SK-MEL-5 (cell line): ENCODE measurements at places on chromosomes 3 and 15.

DNA sequence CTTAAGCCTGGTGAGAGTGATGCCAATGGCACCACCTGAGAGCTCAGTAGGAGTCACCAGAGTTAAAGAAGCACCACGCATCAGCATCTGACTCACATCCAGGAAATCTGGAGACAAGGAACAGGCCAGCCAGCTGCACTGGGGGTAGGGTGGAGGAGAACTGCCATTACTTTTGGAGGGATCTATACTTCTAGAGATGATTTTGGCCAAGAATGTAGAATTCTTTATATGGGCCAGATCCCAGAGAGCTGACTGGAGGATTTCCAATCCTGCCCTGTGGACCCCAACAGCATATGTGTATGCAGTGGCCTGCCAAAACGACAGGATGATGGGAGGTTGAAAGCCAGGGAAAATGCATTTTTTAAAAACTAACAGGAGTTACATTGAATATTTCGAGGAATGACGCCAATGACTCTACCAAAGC lies 29.8 kb downstream of the CCR3 start:
- DNase-seq: no peak

GRCh38 chr15:70053716-70054229 lies 43.9 kb downstream of the TLE3 start:
- DNase-seq: no peak

DNA sequence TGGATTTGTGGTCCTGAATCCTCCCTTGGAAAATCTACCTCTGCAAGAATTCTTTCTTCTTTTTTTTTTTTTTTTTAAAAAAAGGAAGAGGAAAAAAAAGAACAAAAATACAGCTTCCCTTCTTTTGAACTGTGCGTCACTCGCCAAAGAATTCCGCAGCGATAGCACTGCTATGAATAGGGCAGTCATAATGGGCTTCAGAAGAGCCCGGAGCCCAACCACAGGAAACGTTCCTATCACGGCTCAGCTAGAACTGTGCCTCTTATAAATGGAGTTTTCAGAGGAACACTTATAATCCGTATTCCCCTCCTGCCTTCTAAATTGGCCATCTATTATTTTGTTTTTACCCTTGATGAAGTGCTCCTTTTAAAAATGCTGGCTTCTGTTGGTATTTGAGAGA lies 227.7 kb downstream of the ADAMTS17 start:
- peak; percentile 96 for DNase-seq

GRCh38 chr3:154227531-154227930 lies 96.8 kb downstream of the DHX36 start:
- no peak for DNase-seq

- DNase-seq: no peak
These were observed 8.8 kb upstream of the NMD3 start for GRCh38 chr3:161212171-161212771.
